Activated CD8-positive, alpha-beta memory T cell treated with anti-CD3 and anti-CD28 coated beads for 24 hours (primary cell): ENCODE measurements at places on chromosomes 16 and 17.

DNA sequence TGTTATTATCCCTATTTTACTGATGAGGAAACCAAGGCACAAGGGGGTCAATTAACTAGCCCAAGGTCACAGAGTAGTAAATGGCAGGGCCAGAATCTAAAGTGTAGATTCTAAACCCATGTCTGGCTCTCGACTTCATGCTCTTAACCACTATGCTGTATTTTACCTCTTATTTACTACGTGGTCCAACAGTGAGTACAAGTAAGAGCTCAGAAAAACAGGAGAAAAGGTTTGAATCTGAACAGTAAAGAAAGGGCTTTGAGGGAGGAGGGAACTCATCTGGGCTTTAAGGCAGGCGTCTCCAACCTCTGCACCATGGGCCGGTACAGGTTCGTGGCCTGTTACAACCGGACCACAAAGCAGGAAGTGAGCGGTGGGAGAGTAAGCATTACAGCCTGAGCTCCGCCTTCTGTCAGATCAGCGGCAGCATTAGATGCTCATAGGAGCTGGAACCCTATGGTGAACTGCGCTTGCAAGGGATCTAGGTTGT is 62.9 kb downstream of the SMURF2 start:
- DNase-seq = peak; percentile 75

- DNase-seq = no peak
Measured at GRCh38 chr17:56809820-56810179, 23.9 kb downstream of the C17orf67 start.

DNA sequence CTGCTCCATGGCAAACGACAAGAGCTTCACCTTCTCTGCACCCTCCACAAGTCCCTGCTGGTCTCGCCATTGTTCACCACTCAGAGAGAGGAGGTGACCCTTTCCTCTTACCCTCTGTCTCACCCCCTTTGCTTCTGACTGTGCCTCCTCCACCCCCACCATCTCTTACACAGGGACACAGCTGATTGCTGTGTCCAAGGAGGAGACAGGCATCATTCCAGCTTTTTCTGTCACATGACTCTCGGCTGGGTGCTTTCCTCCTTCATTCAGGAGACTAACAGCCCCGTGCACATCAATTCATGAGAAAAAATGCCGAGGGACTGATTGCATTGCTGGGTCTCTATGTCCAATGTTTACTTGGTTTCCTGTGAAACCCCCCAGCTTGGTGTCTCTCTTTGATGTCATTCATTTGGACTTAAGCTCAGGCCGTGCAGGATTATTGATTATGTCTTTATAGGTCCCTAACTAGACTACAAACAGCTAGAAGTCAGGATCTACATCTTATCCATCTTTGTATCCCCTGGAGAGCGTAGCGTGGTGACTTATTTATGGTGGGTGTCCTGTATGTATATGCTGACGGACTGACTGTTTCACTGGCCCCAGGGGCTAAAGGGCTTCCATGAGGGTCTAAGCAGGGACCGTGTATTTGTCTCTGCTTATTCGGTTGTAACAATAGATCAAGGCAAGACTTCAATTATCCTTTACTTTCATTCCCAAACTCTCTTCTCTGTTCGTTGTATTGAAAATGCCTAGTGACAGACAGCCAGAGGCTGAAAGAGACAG is 82.2 kb upstream of the CDH13 start:
- no peak for DNase-seq

- DNase-seq = no peak
Measured at GRCh38 chr17:6299275-6299674, 135.6 kb downstream of the AIPL1 start.

DNA sequence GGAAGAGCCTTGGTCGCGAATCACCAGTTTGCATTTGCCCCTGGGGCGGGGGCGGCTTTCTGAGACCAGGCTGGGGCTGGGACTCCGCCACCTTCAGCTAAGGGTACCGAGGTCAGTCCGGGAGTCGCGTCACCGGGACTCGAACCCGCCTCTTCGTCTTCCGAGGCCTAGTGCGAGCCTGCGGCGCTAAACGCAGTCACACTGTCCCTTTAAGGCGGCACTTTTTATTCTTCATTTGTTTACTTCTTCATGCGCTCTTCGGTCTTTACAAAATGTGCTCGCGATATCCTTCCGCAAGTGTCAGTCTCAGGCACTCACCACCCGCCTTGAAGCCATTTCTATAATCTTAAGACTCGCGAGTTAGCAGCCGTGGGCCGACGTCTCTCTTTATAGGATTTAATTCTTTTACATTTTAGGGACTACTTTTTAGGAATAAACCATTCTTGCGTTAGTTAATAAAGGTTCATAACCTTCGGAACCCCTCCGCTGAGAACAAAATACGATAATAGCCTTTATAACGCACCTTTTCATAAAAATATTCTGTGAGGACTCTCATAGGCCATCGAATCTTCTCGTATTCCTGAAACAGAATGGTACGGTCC is 593 bp upstream of the HEXIM1 start:
- DNase-seq = peak; percentile 93

GRCh38 chr16:57649443-57649751 is 18.7 kb upstream of the ADGRG3 start:
- DNase-seq = no peak

DNA sequence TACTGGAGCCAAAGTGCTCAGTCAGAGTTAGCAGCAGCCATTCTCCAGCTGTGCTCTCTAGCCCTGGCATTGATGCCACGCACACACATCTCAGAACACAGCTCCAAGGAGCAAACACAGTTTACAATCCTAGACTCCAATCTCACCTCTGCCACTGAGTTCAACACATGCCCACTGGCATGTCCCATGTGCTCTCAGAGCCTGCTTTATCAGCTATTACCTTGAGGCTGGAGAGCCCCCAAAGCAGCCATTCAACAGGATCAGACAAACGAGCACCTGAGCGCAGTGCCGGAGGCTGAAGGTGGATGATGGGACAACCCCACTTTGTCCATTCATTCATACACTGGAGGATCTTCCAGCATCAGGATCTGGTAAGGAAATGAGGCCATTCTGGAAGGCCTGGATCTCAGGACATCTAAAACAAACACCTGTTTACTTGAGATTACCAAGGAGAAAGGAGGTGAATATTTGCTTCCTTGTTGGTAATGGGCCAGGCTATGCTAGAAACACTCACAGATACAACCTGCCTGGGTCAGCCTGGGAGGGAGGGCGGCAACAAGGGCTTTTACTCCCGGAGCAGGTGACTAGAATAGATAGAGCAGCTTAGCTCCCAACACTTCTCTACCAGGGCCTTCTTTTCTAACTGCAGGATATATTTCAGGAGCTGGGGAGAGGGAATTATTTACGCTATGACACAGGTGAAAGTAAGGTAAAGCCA is 25.4 kb downstream of the RANBP10 start:
- DNase-seq = no peak

- no peak for DNase-seq
Measured at GRCh38 chr16:14527411-14528044, 102.5 kb downstream of the PARN start.

DNA sequence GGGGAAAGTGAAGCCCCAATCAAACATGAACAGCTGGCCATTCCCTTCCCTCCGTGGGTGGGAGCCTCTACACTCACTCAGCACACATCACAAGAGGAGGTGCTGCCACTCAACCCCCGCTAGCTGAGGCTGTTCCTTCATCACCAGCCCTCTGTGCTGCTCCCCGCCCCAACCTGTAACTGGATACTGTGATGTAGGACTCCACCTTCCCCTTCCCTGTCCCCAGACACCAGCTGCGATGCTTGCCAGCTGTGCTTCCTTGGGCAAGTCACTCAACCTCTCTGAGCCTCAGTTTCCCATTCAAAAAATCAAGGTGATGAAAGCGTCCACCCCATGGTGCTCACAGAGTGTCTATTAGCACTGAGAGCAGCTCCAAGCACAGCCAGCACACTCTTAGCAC is 273.2 kb downstream of the MRTFB start:
- DNase-seq = no peak

DNA sequence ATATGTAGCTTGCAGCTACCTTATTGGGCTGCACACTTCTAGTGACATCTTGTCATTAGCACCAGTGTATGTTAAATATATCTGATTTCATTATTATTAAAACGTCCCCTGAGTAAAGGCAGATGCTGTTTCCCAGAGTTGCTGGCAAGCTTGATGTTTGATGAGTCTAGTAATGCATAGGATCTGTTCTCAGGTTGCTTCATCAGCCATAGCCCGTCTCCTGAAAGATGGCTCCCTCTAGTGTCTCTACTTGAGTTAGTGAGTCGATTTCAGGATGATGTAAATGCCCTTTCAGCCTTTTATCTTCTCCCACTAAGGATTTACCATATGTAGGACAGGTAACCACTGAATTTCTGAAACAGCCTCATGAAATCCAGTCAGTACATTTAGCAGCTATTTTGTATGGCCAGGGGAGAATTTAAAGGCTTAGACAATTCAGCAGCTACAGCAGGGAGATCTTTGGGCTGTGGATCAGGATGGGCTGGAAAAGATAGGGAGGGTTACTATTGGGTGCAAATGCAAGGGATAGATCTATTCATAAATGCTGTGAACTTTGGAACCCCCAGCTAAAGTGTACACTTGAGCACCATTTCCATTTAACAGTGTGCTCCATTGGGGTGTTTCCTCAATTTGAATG is 376.3 kb downstream of the CNTNAP4 start:
- DNase-seq = no peak

GRCh38 chr17:60393840-60394723 is 2.1 kb upstream of the USP32 start:
- no peak for DNase-seq

DNA sequence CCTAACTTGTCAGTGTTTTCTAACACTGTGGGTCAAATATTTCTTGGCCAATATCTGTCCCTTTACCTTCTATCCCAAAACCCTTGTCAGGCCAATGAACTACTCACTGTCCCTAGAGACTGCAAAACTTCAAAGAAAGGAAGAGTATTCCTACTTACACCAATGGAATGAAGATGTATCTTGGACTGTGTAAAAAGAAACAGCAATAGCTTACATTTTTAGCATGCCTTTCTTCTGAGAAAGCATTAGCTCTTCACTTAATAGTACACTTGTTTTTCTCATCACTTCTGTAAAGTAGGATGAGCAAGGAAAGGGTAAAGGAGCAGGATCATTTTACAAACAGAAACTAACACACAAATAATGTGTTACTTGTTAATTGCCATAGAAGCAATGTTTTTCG is 73.9 kb downstream of the STH start:
- DNase-seq = no peak

GRCh38 chr17:51391982-51392654 is 131.8 kb downstream of the UTP18 start:
- no peak for DNase-seq

DNA sequence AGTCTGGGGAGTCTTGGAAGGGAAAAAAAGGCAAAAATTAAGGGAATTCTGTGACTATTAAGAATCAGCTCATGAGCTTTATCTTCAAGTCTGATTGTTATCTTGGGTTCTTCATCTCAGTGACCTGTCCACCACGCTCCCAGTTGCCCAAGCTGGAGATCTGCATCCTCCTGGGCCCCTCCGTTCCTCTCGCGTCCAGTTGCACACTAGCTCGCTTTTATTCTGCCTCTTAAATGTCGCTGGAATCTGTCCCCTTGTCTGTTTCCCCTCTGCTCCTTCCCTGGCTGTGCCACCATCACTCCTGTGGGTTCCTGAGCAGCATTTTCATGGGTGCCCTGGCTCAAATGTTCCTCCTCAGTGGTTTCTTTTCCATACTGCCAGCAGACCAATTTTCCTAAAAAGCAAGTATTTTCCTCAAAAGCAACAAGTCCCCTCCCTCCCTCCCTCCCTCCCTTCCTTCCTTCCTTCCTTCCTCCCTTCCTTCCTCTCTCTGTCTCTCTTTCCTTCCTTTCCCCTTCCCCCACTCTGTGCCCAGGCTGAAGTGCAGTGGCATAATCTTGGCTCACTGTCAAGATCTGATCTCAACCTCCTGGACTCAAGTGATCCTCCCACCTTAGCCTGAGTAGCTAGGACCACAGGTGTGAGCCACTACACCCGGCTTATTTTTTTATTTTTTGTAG is 1.4 kb downstream of the ENDOV start:
- no peak for DNase-seq

DNA sequence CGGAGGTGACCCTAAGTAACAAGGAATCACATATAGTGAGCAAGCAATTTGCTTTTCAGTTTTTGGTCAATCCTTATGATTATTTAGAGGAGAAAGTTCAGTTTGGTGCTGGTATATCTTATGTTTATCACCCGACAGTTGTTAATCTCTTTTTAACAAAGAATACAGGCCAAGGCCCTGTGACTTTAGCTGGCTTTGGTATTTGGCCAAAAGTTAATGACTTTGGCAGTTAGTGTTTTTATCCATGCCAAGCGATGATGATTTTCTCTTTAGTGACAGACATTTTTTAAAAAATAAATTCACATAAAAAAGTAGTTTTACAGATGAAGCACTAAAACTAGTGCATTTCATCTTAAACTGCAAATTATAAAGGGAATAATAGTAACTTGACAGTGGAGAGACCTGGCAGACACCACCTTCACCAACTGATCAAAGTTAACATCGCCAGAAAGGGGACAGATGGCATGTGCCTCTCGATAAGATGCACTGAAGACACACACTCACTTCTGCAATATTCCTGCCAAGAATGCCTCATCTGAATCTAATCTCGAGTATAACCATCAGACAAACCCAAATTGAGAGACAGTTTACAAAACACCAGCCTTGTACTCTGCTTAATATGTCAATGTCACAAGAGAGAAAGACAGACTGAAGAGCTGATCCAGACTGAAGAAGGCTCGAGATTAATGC is 6.9 kb downstream of the DEXI start:
- no peak for DNase-seq

DNA sequence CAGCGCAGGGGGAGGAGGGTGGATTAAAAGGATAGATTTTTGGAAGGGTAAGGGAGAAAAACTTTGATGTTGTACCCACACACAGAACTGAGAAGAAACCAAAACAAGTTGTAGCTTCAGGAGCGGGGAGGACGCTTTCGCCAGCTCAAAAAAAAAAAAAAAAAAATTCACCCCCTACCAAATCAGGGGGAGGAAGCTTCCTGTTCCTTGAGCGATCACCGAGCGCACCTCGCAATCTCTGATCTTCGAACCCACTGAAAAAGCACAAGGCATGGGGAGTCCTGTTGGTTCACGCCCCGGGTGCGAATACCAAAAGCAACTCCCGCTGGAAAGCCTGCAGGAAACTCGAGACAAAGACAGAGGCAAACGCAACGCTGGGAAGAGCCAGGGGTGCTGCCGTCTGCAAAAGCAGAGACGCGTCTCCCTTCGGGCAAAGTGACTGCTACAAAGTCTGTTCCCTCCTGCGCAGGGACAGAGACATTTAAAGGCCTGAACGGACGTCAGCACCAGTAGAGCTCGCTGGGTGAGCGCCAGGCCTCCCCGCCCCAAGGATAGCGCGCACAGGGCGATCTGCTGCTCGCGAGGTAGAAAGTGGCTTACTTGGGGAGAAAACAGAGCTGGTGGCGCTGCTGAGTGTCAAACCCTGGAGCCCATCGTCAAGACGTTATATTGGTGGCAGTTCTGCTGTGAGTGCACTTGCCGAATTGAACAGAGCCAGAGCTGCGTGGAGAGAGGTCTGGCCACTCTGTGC is 190.4 kb downstream of the USP22 start:
- no peak for DNase-seq
